ENCODE measurements at places on chromosomes 4 and X.

DNA sequence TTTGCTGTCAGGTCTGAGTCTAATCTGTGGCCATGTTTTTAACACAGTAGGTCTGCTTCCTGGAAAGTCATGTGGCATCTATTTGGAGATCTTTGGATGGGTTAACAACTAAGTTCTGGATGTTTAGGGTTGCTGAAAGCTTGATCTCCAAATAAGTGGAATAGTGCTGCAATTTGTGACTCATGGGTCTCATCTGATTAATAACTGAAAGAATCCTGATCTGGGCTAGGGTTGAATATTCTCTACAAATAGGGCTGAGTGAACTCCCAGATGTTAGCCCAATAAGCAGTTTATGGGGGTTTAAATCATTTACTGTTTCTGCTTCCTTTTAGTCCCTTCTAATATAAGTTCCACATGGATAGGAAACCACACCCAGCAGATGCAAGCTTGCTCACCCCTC, 23.1 kb downstream of the CT47C1 start:
- DNase-seq, result no peak

GRCh38 chr4:94766856-94767255, 9.1 kb downstream of the BMPR1B start:
- no peak for DNase-seq

DNA sequence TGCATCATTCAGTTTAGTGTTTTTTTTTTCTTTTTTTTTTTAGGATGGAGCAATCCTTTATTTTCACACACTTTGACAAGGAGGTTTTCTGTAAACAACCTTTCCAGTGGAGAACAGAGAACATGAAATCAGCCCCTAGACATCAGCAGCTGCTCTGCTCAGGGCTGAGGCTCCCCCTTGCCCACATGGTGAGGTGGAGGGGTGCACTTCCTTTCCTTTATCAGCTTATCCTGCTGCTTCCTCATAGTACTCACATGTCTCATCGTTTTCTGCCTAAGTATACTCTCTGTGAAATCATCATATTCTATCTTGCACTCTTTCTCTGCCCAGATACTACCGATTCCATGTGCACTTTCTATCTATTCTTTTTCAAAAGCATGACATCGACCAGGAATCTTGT, 47.6 kb upstream of the PRSS12 start:
- no peak for DNase-seq

DNA sequence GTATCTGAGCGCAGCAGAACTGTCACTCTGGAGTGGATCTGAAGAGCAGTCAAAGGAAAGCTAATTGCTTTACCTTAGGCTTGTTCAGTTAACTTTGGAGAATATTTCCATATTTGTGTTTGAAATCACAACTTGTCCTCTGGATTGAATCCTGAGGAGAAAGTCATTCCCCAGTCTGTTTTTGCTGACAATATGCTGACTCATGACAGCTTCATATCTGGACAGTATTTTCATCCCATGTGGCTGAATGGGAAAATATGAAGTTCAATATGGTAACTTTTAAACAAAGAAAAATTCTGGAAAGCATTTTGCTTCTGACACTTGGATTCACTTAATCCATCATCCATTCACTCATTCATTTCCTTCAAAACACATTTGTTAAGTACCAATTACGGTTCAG, 46.3 kb upstream of the MAGEC3 start:
- DNase-seq, result no peak

DNA sequence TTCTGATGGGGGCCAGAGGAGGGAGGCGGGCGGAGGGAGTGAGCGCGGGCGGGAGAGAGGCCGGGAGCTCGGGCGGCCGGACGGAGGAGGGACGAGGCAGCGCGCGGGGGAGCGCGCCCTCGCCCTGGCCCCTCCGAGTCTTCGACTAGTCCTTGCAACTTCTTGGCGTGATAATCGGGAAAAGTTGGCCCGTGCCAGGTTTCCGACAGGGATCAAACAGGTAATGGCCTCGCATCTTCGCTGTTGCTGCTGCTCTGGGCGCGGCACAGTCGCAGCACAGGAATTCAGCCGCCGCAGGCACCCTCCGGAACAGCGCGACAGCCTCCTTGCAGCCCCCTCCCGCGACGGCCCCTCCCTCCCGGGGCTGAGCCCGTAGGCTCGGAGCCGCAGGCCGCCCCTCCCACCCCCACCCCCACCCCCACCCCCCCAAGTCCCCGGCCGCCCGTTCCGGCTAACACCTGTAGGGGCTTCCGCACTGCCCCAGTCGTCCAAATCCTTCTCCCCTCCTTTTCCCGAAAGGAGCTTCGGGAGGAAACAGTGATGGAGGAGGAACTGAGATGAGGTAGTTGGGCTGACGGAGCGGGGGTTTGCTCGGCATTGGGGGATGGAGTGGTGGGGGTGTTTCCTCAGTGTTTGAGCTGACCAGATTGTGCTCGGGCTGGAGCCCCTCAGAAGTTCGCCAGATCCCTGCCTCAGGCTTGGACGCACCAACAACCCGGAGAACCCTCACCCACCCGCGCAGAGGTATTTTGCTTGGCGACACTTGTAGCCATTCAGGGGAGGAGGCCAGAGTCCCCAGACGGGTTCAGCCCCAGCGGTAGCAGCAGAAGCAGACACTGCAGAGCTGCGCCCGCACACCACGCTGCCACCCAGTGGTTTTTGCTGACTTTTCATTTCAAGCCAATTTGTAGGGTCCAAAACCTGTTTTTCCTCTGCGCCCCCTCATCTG, at the start of gene FGF13:
Gene FGF13 (minus strand): TSS at position 319 of the 949 bp plus-strand sequence. CDS start 714 bp downstream, outside the sequence.
- no peak for DNase-seq

- no peak for DNase-seq
Measured at GRCh38 chr4:177448850-177449249, 6.6 kb upstream of the AGA start.

- no peak for DNase-seq
Measured at GRCh38 chr4:62053974-62054373, 853.8 kb downstream of the ADGRL3 start.

DNA sequence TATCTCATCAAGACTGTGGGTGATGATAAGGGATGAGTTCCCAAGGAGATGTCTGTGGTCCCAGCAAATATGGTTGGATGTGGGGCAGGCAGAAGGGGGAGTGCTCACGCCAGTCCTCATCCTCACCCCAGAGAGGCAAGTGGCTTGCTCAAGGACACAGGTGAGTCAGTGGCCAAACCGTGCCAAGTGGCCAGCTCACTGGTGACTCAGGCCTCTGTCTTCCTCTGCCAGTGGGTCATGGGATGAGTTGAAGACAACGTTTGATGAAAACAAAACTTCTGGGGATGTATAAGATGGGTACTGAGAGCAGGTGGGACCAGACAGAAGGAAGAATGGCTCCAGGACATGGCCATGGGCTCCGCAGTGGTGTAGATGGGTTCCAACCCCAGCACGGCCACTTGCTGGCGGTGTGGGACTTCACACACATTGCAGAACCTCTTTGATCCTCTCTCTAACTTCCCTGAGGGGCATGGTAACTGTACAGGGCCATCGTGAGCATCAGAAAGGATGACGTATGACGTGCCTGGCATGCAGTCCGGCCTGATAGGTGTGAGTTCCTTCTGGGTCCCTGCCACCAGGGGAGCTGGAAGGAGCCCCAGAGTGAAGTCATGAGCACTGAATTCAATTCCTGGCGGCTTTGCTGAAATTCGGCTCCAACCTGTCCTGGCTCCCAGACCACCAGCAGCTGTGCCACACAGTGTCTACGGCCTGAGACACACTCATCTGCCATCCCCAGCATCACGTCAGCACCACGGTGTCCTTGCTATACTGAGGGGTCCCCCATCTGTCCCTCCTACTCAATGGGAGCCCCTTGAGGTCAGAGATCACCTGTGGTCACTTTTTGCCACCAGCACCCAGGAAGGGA, 41.3 kb upstream of the GPR78 start:
- DNase-seq, result no peak

Data from CD4-positive, alpha-beta T cell treated with Interferon gamma for 1 hour (primary cell).